Midbrain (tissue), 1 donor: ENCODE measurements at places on chromosomes 4 and X.
A peak's percentile ranks its signal among the peaks of the same experiment; 100 is the strongest.

GRCh38 chr4:4694296-4694772, 152.5 kb upstream of the STX18 start:
- peak; percentile 13 for DNase-seq

DNA sequence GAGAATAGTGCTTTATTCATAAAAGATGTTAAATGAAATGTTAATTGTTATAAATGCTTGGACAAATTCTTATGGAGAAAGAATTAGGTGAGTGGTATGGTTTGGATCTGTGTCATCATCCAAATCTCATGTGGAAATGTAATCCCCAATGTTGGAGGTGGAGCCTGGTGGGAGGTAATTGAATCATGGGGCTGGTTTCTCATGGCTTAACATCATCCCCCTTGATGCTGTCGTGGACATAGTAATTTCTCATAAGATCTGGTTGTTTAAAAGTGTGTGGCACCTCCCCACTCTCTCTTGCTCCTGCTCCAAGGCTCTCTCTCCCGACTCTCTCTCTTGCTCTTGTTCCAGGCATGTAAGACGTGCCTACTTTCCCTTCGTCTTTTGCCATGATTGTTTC, 22.5 kb downstream of the GYPE start:
- DNase-seq: no peak

DNA sequence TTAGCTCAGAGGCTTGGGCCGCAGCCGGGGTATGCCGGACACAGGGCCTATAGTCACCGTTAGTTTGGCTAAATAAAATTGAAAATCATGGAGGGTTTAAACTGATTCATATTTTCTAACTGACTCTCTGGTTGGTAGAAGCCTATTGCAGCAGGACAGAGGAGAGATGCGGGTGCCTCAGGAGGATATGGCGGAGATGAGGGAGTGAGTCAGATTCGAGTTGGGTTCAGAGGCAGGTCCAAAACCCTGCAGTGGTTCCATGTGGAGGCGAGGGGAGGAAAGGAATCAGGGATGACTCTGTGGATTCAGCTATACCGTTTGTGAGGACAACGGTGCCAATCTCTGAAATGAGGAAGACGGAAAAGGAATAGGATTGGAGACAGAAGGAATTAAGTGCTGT, 176.6 kb downstream of the PALLD start:
- no peak for DNase-seq

- no peak for DNase-seq
Observed at GRCh38 chr4:80685214-80685613, 345.3 kb upstream of the BMP3 start.

GRCh38 chr4:151940291-151940690, 179.5 kb upstream of the GATB start:
- no peak for DNase-seq

- no peak for DNase-seq
Observed at GRCh38 chr4:130640592-130640991, 1544.6 kb downstream of the C4orf33 start.

- DNase-seq: no peak
Observed at GRCh38 chrX:123087326-123087725, 96.8 kb upstream of the GRIA3 start.

GRCh38 chr4:1192493-1193205, 20.3 kb upstream of the SPON2 start:
- DNase-seq: no peak

GRCh38 chr4:139134403-139134802, 42.6 kb downstream of the ELF2 start:
- DNase-seq: no peak

- no peak for DNase-seq
Observed at GRCh38 chrX:28015993-28016392, 34.7 kb upstream of the DCAF8L1 start.

GRCh38 chrX:74906417-74906816, 18.8 kb downstream of the NEXMIF start:
- DNase-seq: no peak

DNA sequence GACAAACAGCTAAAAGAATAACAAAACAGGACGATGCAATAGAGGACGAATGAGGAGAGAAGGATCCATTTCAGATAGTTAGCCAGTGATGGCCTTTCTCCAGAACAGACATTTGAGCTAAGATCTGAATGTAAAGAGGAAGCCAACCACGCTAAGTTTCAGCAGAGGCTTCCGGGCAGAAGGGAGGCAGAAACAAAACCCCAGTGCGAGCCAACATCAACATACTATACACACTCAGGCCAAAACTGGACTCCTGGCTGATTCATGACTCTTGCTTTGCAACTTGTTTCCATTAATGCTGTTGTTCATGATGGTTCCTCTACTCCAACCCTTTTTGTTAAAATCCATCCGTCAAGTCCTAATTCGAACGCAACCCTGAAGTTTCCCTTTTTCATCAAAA, 730.3 kb downstream of the TRIML1 start:
- no peak for DNase-seq

DNA sequence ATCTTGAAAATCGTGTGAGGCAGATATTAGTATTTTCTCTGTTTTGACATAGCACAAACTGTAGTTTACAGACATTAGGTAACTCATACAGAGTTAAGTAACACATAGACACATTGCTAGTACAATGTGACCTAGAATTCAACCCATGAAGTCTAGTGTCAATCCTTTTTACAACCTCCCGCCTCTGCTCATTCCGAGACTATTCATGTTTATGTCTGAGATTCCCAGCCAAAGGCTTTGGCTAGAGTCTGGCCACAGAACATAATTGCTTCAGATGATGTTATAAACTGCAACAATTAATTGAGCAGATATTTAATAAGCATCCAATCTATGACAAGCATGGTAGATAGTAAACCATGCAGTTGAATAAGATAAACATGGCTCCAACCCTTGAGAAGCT, 841.0 kb downstream of the STIM2 start:
- no peak for DNase-seq

DNA sequence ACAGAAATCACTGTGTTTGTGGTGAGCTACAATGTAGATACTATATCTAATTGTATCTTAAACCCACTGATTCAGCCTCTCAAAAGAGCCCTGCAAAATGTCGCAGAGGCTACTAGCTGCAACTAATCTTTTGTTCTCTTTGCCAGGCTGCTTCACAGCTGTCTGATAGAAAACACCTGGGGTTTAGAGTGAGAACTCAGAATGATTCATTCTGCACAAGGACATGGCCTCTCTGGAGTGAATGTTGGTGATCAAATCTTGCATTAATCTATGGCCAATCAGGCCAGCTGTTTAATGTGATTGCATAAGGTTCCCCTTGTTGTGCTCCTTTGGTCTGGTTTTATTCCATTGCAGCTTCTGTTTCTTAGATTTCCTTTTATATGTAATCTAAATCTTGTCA, 100.3 kb downstream of the EMCN start:
- no peak for DNase-seq

DNA sequence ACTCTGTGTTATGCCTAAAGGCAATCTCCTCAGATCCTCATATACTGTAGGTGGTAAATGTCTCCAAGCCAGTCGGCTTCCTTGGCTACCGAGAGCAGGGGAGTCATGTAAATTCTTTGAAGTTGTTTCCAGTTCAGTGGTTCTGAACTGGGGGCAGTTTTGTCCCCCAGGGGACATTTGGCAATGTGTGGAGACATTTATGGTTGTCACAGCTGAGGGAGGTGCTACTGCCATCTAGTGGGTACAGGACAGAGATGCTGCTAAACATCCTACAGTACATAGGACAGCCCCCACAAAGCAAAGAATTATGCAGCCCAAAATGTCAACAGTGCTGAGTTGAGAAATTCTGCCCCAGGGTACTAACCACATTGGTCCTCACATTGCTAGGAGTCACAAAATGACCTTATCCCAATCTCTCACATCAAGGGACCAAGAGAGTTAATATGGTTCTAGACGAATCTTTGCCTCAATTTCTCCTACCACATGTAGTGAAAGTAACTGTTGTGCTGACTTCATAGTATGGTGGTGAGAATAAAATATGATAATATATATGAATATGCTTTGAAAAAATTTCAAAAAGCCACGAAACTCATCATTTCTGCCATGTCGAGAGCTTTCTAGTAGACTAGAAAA, 104.4 kb upstream of the ARHGAP24 start:
- DNase-seq: peak; percentile 46

GRCh38 chrX:20001588-20001987, 10.7 kb upstream of the BCLAF3 start:
- DNase-seq: no peak
